ENCODE measurements at places on chromosomes 12 and 14. TPM values are rescaled to one million over a fixed set of nuclear protein-coding genes. Genes with fewer than 3 reads are reported as not detected.

SCFD1 gene
- 73.8 TPM for total RNA-seq

ARHGAP9 gene
- total RNA-seq, result 20.7 TPM

KCNJ8 gene
- total RNA-seq, result 30.9 TPM

COX8C gene
- total RNA-seq, result not detected

LTBR gene
- total RNA-seq, result 86.4 TPM
